Lower lobe of right lung (tissue), 2 donors: ENCODE measurements at places on chromosomes 6 and 20.

DNA sequence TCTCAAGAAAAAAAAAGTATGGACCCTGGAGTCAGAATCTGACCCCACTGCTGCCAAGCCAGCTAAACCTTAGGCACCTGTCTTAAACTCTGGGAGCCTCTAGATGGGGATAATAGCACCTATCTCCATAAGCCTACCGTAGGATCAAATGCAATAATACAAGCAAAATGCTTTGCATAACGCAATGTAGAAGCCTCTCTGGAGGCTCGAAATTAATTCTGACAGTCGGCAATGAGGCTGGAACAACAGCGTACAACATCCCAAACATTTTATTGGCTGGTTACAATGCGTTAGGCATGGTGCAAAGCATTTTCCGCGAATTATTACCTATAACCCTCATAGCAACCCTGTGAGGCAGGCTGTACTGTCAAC, 521 bp downstream of the CDK5RAP1 start:
- no peak for DNase-seq

DNA sequence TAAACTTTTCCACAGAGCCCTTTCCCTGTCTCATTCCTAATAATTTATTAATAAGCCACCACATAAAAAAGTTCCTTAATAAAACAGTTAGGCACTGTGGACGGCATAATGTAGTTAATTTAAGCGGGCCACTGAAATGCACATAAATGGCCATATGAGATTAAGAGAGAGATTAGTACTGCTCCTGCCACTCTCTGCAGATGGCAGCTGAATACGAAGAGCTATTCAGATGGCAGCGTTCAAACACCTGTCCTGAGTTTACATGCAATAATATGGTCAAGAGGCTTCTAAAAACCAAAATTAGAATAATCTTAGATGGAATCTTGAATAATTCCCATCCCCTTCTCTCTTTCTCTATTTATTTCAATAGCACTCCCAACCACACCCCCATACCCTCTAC, 461.8 kb downstream of the PKHD1 start:
- no peak for DNase-seq

GRCh38 chr6:90547079-90547478, 39.8 kb downstream of the MAP3K7 start:
- no peak for DNase-seq

DNA sequence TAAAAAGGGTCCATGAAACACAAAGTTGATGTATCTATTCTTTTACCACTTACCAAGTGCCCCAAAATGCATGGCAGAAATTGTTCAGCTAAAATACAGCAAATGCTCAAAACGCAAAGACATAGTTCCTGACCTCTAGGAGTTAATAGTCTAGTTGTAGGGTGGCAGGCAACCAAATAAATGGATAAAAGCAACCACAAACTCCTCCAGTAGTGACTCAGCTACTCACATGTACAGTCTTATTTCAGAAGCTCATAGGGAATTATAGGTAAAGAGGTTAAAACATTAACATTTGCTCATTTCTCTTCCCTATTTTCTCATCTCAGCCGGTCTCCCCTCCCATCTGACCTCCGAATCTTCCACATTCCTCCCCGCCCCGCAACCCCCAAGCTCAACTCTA, 143.9 kb upstream of the INSM1 start:
- DNase-seq: no peak

- no peak for DNase-seq
Observed at GRCh38 chr6:169574420-169574819, 127.4 kb downstream of the WDR27 start.

- DNase-seq: no peak
Observed at GRCh38 chr6:85726206-85726605, 83.5 kb upstream of the SYNCRIP start.

DNA sequence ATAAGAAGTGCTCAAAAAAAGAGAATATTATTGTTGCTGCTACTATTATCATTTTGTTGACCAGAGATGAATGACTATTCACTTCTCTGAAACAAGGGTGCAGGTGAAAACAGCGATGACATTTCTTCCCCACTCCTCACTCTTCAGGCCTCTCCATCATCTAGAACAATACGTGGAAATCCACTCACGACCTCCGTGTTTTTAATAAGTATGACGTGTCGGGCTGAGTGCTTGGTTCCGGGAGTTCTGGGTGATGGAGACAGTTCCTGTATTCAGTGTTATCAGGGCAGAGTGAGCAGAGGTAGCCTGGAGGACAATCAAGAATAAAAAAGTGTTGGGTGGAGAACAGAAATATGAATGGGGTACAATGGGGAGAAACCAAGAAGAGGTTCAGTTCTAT, 130.0 kb upstream of the ZNF217 start:
- no peak for DNase-seq

GRCh38 chr6:395432-396125, 4.0 kb downstream of the IRF4 start:
- DNase-seq: no peak

DNA sequence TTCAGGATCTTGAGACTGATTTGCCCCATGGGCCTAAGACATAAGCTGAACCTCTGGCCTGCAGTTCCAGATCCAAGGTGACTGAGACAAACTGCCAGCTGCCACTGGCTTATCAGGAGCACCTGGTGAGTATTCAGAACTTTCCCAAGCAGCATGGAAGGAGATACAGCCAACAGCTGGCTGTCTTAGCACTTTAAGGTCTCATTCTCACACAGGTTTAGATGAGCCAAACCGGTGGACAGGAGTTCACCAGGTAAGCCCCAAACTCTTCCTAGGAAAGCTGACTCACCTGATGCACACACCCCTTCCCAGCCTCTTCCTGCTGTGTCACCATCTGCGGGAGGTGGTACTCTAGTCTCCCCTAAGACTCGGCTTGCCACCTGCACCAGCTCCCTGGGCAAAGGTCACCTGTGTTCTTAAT, at the start of gene BANF2:
TSS of gene BANF2 (plus strand) at position 36 of the 421 bp plus-strand sequence. CDS start 25,060 bp downstream, outside the sequence.
- no peak for DNase-seq

DNA sequence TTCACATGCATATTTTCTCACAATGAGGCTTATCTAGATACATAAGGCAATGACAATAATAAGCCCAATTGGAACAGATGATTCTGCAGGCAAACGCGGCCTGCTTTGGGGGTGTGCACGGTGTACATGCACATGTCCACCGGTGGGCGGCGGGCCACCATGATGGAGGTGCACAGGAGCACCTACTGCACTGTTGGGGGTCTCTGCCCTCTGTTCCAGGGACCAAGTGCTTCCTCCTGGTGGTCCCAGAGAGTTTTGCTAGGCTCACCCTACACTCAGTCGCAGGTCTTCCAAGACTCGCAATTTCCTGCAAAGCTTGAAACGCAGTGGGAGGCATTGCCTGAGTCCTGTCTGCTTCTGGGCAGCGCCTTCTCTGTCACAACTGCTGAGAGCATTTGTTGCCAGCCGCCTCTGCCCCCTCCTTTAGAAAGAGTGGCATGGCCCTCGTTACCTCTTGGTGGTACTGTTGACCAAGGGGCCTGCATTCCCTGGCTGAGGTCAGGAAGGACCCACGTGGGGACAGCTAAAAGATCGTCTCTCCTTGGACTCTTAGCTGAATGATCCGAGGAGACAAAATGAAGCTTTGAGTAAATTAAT, 135.3 kb downstream of the ERMARD start:
- no peak for DNase-seq

DNA sequence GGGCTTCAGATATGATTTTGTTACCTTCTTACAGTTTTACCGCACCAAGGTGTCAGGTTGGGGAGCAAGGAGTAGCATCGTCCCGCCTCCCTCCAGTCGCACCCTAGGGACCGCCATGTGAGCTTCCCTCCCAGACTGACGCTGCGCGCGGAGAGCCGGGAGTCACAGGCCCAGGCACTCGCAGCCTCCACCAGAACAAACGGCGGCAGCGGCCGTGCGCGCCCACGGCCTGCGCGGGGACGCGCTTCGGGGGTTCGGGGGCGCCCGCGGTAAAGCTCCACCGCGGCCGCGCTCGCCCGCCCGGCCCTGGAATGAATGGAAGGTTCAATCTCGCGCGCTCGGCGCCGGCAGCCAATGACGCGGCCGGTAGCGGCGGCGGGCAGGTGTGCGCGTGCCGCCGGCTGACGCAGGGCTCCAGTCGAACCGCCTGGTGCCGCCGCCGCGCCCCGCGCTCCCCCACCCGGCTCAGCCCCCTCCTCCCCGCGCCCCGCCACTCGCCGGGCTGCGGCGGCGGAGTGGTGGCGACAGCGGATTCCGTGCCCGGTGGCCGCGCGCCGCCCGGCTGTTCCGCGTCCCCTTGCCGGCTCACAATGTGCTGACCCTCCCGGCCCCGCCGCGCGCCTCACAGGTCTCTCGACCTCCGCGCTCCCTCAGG, 16.5 kb upstream of the LIN28B start:
- DNase-seq: no peak

DNA sequence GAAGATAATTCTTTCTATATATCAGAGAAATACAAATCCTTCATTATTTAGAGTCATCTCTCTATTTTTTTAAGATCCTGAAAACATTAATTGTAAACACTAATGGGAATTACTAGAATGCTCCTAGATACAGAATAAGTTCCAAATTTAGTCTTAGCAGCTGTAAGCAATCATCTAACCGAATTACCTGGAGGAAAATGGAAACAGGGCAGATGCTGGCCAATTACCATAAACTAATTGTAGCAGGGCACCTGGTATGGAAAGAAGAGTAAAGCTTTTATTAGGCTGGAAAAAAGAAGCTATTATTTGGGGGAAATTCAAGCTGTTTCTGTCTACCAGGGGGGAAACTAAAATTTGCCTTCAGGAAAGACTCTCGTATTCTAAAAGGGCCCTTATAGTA, 257.5 kb downstream of the MMUT start:
- no peak for DNase-seq

DNA sequence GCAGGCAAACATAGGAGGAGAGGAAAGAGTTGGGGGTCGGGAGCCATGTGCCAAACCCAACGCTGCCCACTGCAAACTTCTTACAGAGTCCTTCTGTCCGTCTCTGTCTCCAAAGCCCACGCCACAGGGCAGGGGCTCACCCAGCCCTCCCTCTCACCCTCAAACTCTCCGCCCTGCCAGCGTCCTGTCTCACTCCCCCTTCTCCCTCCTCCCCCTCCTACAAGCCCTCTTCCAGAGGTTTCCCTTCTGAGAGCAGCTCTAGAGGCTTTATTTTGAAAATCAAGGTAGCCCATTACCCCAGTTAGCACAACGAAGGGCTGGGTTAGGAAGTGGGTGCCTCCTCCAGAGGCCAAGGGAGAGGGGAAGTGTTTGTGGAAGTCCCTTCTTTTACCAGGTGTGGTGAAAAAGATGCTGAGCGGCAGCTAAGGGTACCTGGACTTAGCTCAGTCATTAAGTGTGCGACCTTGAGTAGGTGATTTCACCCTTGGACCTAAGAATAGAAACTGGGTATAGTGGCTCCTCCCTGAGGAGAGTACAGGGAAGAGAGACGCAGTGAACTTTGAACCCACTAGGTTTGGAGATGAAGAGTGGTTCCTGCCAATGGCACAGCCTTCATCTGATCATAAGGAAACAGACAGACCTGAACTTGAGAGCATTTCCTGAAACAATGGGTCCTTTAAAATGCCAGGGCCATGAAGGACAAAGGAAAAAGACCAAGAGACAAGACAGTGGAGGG, 123.8 kb downstream of the BANF2 start:
- DNase-seq: no peak

DNA sequence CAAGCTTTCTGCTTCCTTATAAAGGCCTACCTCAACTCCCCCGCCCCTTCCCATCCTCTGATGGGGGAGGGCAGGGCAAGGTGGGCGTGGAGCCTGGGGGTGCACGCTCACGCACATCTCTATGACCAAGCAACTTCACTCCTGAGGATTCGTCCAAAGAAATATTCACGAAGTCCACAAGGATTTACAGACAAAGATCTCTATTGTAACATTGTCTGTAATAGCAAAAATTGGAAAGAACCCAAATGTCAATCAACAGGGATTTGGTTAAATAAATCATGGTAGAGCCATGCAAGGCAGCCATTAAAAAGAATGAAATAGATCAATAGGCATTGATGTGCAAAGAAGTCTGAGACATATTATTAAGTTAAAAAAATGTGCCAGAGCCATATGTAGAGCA, 130.4 kb upstream of the AFDN start:
- DNase-seq: no peak

- no peak for DNase-seq
Observed at GRCh38 chr20:50381771-50382593, 128.2 kb upstream of the PTPN1 start.

DNA sequence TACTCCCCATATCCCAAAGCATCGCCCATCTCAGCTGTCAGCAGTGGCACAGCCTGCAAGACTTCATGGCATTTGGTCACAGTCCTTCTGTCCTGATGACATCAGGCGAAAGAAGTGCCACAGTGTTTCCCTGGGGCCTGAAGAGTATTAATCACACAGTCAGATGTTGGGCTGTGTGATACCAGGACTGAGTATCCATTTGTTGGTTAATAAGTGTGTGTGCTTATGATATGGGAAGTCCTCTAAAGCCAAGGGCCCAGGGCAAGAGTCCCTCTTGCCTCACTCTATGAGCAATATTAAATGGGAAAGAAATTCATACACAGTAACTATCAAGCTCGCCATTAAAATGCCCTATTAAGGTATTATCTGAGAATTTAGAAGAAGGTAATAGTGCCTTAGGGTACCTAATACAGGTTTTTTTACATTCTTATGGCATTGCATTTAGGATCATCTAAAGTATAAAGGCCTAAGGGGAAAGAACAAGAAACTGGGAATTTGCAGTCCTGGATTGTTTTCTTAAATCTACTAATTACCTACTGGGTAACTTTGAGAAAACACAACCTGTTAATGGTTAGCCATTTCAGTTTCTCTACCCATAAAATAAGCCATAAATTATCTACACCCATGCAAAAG, 204.1 kb upstream of the PREP start:
- DNase-seq: no peak

GRCh38 chr6:159378411-159379328, 209.5 kb downstream of the FNDC1 start:
- no peak for DNase-seq

- no peak for DNase-seq
Observed at GRCh38 chr20:61082720-61083119, 169.3 kb upstream of the CDH4 start.

GRCh38 chr6:66429210-66429609, 722.2 kb upstream of the EYS start:
- DNase-seq: no peak

DNA sequence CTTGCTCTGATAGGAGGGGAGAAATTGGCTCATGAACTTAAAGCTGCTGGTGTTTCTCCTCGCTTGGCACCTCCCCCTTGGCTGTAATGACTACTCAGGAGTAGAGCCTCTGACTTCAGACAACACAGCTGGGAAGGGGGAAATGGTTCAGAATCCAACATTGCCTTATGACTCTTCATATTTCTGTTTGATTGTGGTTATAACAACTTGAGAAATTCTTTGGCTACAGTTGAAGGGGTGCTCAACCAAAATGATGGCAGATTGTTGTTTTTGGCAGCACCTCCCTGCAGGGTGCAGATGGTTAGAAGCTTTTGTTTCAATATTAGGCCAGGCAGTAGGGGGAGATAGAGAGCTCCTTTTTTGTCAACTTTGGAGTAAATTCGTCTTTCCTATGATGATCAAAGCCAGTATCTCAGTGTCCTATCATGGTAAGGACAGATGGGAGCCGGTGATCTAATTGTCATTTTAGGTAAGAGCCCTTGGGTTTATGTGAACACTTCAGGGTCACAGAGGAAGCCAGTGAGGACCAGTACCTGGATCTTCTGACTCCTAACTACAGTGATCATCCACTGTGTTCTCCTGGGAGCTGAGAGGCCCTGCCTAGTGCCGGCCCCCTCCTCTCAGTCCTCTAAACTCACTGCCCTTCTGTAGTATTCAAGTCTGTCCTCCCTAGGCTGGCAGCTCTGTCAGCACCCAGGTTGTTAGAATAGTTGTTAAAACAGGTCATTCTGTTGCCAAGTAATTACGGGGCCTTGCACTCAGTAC, 39.9 kb downstream of the RPRD1B start:
- DNase-seq: no peak
